ENCODE measurements at places on chromosomes 11 and 22.

DNA sequence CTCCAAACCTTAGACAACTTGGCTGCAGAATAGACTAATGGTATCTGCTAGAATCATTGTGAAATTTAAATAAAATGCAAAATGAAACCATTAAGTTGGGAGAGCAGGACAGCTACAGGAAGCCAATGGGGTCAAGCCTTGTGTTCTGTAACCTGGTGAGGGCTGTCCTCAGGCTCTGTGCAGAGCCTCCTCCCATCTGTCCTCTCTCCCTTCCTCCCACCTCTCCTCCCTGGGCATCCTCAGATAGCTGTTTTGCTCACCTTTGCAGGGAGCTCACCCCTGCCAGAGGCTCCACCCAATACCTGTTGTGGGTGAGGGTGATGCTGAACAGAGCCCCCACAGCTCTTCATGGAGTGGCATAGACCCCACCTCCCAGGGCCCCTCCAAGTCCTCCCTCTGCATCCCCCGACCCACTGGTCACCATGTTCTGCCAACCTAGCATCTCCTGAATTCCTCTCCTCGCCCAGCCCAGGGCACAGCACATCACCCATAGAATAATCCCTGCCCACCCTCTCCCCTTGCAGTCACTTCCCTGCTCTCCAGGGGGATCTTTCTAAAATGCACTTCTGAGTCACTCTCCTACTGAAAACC, 100.3 kb downstream of the PDE2A start:
- no peak for DNase-seq

- no peak for DNase-seq
These were observed 41.5 kb downstream of the TBC1D22A start for GRCh38 chr22:46803936-46804335.

DNA sequence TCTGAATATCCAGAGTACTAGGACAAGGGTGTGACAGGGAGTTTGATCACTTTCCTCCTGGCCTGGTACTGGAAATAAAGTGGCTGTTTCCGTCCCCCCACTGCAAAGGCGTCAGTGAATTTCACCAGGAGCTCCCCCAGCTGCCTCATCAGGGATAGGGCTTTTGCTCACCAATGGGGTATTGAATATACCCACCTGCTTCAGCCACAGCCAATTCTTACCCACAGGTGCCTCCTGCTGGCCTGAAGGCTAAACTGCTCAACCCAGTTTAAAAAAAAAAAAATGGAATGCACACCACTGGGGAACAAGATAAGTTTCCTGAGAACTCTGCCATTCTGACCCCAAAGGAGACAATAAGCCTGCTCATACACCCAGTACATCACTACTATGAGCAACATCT, 65.3 kb upstream of the MS4A8 start:
- no peak for DNase-seq

DNA sequence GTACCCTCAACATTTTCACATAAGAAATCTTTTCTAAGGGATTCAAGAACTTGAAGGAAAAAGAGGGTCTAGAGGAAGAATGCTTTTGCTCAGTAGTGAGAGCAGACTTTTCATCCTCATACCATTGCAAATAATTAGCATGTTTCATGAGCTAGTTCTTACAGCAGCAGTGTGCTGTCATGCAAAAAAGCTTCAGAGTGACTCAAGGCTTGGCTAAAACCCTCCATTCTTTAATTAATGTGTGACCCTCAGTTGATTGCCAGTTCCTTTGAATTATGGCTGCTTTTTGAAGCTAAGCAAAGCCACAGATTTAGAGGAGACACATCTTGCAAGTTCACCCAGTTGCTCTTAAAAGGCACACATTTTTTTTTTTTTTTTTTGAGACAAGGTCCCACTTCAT, 36.6 kb upstream of the PCF11 start:
- DNase-seq = no peak

GRCh38 chr22:25176175-25176574, 23.5 kb upstream of the CRYBB3 start:
- no peak for DNase-seq

All from G401 (cell line).